Fibroblast of gingiva (primary cell): ENCODE measurements at places on chromosomes 7 and 10.

DNA sequence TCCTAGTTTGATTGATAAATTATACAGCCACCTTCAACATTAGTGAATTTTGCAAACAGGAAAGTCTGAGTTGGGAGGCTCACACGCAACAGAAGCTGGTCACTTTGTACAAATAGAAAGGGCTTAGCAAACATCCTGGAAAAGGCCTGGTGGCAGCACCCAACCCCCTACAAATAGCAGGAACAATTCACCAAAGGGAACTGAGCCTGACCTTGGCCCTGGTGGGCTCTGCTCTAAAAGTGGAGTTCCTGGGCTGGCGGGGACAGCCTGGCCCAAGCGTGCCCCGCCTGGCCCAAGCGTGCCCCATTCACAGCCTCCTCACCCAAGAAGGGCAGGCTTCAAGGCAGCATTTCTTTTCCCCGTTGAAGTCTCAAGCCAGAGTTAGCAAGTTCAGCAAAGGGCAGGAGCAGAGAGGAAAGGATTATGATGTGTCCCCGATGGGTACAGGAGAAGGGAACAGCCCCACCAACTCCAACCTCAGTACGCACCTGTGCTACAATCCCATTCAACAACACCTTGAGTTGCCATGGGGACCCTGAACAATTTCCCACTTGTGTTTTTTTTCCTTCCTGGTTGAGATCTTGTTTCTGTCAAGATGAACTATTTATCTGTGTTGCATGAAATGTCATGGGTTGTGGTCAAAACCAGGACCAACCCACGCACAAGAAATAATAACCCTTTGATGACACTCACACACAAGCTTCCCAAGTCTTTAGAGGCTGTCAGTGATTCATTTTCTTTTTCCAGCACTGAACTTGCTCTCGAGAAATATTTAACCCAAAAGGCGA is 43.4 kb downstream of the RGS10 start:
- no peak for DNase-seq

GRCh38 chr7:44646176-44646920 is 39.9 kb downstream of the OGDH start:
- DNase-seq, result peak; percentile 80

GRCh38 chr7:45078125-45078681 is 10.6 kb downstream of the NACAD start:
- no peak for DNase-seq

GRCh38 chr10:102643336-102644065 is 778 bp upstream of the TRIM8 start:
- DNase-seq, result peak; percentile 81

GRCh38 chr10:77606751-77607150 is 30.9 kb downstream of the KCNMA1 start:
- DNase-seq, result no peak

DNA sequence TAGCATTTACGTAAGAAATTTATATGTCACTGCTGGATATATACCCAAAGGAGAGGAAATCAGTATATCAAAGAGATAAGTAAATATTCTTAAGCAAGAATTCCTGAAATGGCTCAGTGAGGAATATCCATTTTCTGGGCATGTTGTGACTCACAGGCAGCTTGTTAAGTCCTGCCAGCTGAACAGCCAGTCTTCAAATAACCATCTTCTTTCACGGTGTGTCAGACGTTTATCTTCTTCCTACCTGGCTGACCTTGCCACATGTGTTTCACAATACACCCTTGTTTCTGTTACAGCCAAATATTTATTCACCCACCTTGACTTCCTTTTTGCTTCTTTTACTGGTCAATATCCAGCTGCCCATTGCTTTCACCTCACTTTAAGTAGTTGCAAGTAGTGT is 648.1 kb downstream of the ANKRD7 start:
- no peak for DNase-seq

DNA sequence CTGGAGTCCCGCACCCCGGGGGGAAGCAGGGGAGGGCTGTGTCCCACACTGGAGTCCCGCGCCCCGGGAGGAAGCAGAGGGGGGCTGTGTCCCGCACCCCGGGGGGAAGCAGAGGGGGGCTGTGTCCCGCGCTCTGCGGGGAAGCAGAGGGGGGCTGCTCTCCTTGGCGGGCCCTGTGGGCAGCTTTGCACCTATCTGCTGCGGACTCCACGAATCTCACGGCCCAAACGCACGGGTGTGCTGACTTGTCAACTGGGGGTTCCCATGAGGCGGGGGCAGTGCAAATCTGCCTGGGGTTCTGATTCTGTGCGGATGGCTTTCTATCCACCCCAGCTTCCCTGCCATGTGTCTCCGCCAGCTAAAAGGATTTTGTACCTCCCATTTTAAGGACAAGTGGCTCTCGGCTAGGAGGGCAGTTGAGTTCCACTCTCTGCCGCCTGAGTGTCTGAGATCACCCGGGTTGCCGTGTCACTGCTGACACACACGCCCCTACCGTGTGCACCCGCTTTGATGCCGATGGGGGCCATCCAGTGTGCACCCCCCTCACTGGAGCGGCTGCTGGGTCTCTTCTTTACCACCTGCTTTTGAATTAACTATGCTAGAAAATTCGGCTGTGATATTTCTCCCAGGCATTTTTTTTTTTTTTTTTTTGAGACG is 20.5 kb downstream of the GPER1 start:
- DNase-seq, result no peak

GRCh38 chr7:154927624-154928125 is 75.2 kb downstream of the PAXIP1 start:
- peak; percentile 88 for DNase-seq

- no peak for DNase-seq
Observed at GRCh38 chr10:78371136-78371535, 337.5 kb downstream of the RPS24 start.

DNA sequence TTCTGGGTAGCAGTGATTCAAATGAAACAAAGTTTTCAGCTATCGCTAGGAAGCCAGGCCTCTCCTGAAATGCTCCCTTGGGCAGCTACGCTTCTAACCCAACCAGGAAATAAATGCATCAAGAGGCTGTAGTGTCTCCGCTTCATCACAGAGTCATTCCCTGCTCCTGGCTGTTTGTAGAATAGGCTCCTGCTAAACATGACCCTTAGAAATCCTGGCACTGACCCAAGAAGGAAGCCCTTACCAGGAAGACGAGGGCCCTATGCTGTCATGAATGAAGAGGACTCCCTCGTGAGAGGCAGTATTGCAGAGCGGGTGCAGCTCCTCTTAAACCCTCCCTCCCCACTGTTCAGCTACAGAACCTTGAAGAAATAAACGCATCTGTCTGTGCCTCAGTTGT is 48.3 kb downstream of the NOD1 start:
- no peak for DNase-seq

DNA sequence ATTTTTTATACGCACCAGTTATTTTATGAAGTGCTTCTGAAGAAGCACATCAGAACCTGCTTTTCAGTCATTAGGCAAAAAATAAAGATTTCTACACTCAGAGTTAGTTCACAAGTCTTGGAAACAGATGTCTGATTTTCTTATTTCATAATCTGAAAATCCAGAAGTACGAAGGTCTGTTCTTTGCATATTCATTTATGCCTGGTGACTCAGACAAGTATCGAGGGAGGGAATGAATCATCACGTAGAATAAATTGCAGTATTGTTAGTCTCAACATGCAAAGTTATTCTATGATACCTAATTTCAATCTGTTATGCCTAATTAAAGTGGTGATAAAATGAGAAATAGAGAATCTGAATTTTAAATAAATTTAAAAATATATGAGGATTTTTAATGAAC is 113.6 kb upstream of the SEM1 start:
- DNase-seq, result peak; percentile 34

DNA sequence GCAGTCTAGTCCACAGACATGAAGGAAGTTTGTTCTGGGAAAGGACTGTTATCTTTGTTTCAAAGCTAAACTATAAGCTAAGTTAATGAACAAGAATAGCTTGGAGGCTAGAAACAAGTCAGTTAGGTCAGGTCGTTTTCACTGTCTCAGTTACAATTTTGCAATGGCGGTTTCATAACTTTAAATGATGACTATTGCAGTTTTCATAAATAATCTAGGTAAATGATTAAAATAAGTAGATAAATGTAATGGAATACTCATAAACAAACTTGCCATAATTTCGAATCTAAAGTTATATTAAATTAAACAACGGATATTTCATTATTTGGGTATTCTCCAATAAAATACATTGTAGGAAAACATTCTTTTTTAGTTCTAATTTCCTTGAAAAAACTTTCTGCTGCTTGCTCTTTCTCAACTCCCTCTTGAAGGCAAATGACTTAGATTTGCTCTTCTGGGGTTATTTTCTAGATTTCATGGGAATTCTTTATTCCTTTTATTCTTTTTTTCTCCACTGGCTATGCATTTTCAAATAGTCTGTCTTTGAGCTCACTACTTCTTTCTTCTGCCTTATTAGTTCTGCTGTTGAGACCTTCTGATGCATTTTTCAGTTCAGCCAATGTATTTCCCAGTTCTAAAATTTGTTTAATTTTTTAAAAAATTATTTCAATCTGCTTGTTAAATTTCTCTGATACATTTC is 103.8 kb upstream of the APBB1IP start:
- no peak for DNase-seq

DNA sequence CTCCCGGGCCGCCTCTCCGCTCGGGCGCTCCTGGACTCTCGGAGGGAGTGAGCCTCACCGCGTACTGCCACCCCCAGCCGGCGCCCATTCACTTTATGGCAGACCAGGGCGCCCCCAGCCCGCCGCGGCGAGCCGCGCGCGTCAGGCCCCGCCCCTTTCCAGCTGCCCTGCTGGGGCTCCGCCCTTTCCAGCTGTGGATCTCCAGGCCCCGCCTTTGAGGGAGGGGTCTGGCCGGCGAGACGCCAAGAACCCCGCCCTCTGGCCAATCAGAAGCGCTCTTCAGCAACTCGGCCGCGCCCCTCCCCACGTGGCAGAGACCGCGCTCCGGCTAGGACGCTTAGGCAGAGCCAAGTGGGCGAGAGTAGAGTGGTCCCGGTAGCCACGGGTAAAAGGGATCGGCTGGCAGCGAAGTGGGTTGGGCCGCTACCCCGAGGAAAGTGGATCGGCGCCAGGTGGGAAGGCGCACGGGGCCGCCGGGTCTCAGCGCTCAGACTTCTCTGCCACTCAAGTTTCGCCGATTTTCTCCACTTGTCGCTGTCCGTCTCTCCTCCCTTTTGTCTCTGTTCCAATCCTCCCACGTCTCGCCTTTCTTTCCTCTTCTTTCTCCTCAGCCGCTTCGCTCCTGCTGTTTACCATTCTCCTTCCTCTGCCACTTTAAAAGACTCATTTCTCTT is at the start of gene PITX3:
Gene PITX3 (minus strand): TSS at position 69 of the 674 bp plus-strand sequence. CDS start 9,432 bp downstream, outside the sequence.
- DNase-seq, result peak; percentile 90

GRCh38 chr7:63925262-63925625 is 73.4 kb upstream of the ZNF722 start:
- no peak for DNase-seq

GRCh38 chr10:63666836-63667383 is 145.7 kb downstream of the REEP3 start:
- DNase-seq, result peak; percentile 96

GRCh38 chr7:107690611-107691010 is 30.0 kb downstream of the SLC26A4 start:
- DNase-seq, result no peak

DNA sequence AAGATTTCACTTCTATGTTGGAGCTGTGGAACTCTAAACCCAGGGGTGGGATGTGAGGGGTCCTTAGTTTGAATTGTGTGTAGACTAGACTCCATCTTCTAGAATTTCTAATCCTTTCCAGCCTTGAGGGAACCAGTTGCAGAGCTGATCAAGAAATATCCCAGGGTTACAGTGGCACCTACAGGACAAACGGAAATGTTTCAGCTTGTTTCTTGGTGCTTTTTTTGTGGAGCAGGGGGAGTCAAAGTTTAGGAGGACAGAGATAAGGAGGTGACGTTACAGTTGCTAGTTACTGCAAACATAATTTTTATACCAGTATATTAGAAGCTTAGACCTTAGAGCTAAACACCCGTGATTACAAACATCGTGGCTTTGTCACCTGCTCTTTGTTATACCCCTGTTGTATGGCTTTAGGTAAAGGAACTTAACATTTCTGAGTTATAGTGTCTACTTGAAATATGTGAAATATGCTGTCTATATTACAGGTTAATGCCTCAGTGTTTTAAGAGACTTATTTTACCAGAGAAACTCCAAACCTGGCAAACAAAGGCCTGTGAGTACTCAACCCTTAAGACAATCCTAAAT is 84.5 kb upstream of the DYNC1I1 start:
- DNase-seq, result peak; percentile 15

DNA sequence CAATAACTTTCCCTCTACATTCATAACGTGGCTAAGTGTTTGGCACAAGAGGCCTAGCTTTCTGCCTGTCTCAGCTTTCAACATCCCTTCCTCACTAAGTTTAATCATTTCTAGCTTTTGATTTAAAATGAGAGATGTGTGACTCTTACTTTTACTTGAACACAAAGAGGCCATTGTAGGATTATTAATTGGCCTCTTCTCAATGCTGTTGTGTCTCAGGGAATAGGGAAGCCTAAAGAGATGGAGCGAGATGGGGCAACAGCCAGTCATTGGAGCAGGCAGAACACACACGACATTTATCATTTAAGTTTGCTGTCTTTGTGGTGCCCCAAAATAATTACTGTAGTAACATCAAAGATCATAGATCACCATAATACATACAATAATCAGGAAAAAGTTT is 167.1 kb upstream of the TRIM24 start:
- no peak for DNase-seq
